SW480 (cell line): ENCODE measurements at places on chromosomes 6 and 20.
A peak's percentile ranks its signal among the peaks of the same experiment; 100 is the strongest.

DNA sequence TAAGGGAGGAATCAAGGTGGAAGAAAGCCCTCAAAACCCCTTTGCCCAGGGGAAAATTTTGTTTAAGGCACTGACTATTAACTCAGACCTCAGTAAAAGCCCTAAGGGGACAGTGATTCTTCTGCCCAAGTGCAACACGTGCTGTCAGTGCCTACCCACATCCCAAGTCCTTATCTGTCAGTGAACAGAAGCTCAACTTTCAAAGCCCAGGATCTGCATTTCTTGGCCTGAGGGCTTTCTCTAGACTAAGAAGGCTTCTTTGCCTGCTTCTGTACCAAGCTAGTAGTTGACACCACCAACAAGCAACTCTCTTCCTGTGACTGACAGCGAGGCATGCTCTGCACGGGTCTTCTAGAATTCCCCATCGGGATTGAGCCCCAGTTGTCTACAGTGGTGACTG is 416.0 kb upstream of the SPTLC3 start:
- no peak for DNase-seq

DNA sequence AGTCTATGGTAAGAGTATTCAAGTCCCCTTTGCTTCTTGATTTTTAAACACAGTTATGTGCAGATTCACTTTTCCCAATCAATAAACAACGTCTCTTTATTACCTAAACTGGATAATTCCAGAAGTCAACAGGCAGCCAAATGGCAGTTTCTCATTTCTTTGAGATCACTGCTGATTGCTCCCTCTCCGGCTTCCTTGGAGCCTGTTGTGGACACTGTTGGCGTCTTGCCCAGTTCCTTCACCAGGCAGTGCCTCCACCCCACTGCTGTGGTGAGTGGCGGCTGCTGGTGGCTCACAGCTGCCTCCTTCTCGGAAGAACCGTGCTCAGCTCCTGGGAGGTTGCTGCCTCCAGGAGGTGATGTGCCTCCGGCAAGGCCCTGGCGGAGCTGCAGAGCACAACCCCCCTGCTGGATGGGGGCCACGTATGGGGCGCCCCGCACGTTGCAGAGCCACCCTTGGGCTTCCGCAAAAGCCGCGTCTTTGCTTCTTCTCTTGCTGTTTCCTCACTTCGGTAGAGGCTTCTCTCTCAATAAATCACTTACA is 105.1 kb upstream of the CNKSR3 start:
- DNase-seq: no peak

- peak; percentile 22 for DNase-seq
Measured at GRCh38 chr6:134175532-134176263, 123.3 kb upstream of the SLC2A12 start.

- no peak for DNase-seq
Measured at GRCh38 chr20:32333181-32333987, 24.7 kb upstream of the ASXL1 start.

- DNase-seq: no peak
Measured at GRCh38 chr20:20102716-20103258, 50.5 kb downstream of the CFAP61 start.

GRCh38 chr6:106256201-106256968 is 69.2 kb downstream of the ATG5 start:
- no peak for DNase-seq

GRCh38 chr6:142700032-142700431 is 244.9 kb downstream of the HIVEP2 start:
- no peak for DNase-seq

- DNase-seq: no peak
Measured at GRCh38 chr6:54390362-54390761, 82.1 kb downstream of the TINAG start.

GRCh38 chr6:170224694-170225660 is 65.9 kb downstream of the DLL1 start:
- DNase-seq: peak; percentile 87

GRCh38 chr20:59320854-59321647 is 20.6 kb downstream of the EDN3 start:
- DNase-seq: no peak

DNA sequence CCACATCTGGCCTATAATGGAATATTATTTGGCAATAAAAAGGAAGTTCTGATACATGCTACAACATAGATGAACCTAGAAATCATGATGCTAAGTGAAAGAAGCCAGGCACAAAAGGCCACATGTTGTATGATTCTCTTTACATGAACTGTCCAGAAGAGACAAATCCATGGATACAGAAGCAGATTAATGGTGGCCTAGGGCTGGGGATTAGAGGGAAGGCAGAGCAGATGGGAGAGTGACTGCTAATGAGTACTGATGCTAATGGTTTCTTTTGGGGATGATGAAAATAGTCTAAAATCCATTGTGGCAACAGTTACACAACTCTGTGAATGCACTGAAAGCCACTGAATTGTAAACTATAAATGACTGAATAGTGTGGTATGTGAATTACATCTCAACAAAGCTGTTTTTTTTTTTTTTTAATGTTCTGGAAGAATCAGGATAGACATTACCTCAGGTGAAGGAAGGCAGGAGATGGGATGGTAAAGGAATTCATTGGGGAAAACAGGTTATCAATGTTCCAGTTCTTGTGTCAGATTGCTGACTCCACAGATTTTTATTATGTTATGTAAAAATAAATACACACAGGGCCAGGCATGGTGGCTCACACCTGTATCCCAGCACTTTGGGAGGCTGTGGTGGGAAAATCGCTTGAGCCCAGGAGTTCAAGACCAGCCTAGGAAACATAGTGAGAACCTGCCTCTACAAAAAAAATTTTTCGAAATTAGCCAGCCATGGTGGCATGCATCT is 8.9 kb upstream of the SOX12 start:
- DNase-seq: no peak

- DNase-seq: no peak
Measured at GRCh38 chr20:16481977-16482376, 91.3 kb downstream of the KIF16B start.

DNA sequence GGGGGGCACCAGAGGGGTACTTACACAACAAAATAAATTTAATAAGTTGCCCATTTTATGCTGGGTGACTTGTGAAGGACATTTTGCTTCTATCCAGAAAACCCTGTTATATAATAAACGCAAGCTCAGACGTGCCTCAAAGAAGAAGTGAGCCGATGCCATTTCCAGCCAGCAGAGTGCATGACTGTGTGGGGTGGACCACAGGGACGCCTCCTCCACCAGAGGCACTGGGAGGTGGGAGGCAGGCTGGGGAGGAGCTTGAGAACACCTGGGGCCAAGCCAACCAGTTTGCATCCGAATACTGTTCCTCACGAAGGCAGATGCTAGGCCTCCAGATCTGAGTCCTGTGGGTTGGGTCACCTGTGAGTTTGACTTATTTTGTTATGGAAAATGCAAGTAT is 363.8 kb downstream of the RNGTT start:
- DNase-seq: no peak

DNA sequence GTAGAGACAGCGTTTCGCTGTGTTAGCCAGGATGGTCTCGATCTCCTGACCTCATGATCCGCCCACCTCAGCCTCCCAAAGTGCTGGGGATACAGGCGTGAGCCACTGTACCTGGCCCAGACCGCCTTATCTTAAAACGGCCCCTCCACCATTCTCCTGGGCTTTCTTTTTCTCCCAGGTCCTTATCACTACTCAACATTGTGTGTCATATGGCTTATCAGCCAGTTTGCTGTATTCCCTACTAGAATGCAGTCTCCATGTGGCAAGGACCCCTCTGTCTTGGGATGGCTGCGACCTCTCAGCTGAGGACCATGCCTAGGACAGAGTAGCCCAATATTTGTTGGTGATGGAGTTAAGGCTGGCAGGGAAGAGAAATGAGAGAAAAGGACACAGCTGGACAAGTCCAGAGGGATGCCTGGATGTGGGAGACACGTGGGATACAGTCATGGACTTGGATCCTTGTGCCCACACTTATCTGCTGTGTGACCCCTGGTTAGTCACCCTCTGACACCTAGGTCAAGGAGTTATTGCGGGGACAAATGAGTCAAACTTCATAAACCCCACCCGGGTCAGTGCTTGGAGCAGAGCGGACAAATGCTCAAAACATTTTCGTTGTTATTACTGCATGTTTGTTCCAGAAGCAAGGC is 24.0 kb downstream of the ADA start:
- no peak for DNase-seq

DNA sequence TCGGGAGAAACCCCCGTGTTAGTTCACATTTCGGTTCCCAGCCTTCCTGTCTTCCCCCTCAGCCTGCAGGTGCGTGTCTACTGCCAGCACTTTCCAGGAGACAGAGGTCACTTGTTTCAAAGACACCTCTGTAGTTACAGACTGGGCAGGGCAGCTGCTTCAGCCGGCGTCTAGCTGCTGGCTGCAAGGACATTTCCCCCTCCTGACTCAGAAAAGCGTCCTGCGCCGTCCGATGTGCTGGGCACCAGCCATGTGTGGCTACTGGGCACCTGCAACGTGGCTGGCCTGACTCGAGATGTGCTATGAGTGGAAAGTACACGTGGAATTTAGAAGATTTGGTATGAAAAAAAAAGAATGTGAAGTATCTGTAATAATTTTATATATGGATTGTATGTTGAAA is 37.6 kb downstream of the RRBP1 start:
- DNase-seq: no peak

DNA sequence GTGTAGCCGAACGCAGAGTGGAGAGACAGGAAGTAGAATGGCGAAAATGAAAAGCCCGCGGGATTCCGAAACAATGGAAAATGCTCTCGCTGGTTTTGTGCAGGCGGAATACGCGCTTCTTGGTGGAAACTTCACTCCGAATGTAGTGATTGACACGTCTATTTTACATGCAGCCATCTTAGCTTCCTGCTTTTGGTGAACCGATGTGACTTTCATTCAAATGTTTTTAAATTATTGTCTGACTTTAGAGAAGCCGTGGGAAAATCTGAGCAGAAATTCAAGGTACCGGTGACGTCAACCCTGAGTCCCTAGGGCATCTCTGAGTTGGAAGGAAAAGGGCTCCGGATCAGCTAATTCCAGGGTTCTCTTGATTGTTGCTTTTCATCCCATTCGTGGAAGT is 11.4 kb downstream of the GPX5 start:
- peak; percentile 2 for DNase-seq

DNA sequence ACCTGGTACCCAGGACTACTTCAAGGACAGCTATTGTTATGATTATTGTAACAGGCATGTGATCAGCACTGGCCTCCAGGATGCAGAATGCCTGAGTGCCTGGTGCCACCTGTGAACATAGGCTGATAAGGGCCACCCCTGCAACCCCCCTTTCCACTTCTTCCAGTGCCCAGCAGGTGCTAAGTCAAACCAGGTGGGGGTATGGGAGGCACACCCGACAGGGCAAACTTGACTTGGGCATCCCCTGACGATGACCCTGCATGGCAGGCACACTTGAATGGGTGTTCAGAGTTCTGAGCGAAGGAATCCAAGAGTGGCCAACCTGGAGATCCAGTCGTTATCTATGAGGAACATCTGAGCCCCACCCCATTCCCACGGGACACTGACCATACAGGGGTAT is 3.4 kb downstream of the ADA start:
- no peak for DNase-seq

GRCh38 chr6:135323202-135323668 is 142.1 kb downstream of the MYB start:
- no peak for DNase-seq

DNA sequence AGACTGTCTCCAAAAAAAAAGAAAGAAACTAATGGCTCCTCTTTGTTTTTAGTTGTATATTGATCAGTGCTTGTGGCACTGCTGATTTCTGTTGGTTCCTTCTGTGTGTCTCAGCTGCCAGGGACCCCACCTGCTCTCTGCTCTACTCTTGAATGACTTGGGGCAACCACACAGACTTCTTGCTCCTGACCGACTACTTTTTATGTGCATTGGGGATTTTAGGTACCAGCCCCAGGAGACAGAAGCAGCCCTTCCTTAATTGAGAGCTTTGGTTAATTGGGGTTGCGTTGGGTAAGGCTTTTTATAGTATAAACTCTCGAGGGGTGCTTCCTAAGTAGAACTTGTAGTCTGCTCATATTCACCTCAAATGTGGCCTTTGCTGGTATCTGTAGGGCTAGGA is 6.9 kb downstream of the STK35 start:
- no peak for DNase-seq

DNA sequence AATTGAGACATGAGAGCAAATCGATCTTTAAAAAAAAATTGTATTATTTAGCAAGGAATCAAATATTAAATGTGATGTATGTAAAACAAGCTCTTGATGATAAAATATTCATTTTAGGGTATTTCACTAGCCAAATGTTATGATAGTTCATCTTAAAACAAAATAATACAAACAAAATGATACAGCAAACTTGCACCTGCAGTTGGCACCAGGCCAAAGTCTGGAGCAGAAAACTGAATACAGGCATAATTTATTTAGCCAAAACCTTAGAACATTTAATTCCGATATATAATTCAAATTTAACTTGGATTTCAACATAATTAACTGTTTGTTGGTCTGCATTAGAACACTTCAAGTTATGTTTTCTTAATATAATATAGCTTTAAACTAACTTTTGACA is 60.9 kb downstream of the EPHA7 start:
- no peak for DNase-seq

GRCh38 chr20:25020345-25020744 is 27.8 kb upstream of the APMAP start:
- DNase-seq: no peak

DNA sequence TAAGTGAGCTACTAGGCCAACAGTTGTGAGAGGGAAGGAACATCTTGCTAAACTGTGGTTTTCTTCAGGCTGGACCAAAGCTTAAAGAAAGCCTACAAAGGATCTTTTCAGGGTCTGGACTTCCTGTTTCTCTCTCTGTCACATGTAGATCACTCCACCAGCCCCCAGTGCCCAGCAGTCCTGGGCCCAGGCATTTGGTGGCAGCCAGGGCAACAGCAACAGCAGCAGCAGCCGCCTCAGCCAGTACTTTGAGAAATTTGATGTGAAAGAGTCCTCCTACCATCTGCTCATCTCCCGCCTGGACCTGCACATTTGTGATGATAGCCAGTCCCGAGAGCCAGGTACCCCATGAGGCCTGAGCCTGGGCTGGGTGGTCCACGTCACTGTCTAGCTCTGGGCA is 44.1 kb downstream of the BLTP3A start:
- DNase-seq: no peak

- DNase-seq: no peak
Measured at GRCh38 chr6:103210686-103211085, 1649.0 kb downstream of the HACE1 start.

DNA sequence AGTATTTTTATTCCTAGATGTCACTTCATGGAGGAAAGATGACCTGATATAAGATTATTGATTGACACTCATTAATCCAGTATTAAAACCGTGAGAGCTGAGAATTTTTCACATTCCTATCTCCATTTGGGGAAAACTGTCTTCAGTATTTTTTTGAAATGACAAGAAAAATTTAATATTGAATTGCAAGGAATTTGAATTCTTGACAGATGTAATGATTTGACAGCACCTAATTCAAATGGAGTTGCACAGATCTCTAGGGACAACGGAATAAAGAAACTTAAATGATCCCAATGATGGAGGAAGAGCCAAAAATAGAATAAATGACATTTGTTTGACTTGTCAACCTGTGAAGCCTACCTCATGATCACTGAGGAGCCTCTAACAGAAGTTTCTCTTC is 1591.4 kb downstream of the HACE1 start:
- no peak for DNase-seq

DNA sequence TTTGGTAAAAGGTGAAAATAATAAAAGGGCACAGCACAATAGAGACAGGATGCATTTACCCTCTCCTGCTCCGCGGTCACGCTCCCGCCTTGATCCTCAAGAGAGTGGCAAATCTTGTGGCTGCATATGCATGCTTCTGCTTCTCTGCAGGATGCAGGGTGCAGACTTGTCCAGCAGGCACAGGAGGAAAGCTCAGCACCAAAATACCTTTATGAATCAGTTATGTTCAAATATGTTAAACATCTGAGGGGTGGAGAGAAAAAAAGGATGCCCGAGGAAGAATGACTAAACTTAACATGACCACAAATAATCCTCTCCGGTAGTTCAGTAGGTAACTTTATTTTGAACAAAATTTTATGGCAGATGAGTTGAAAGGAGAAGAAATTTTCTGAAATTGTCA is 366.1 kb upstream of the SOX4 start:
- DNase-seq: no peak
